ENCODE measurements at places on chromosomes 3 and 15. TPM values are rescaled to one million over a fixed set of nuclear protein-coding genes. Genes with fewer than 3 reads are reported as not detected.

The LRRC2 gene
- total RNA-seq, result not detected

The EPHB1 gene
- total RNA-seq, result not detected

The FGD5 gene
- not detected for total RNA-seq

The SEMA6D gene
- 1.1 TPM for total RNA-seq

The SH2D7 gene
- total RNA-seq, result not detected

The IL12A gene
- total RNA-seq, result 1.3 TPM

The PP2D1 gene
- not detected for total RNA-seq

The C3orf85 gene
- total RNA-seq, result not detected

The TM4SF4 gene
- total RNA-seq, result not detected

The SEMA3B gene
- total RNA-seq, result 12.5 TPM

The CMTM6 gene
- 32.2 TPM for total RNA-seq

DNA sequence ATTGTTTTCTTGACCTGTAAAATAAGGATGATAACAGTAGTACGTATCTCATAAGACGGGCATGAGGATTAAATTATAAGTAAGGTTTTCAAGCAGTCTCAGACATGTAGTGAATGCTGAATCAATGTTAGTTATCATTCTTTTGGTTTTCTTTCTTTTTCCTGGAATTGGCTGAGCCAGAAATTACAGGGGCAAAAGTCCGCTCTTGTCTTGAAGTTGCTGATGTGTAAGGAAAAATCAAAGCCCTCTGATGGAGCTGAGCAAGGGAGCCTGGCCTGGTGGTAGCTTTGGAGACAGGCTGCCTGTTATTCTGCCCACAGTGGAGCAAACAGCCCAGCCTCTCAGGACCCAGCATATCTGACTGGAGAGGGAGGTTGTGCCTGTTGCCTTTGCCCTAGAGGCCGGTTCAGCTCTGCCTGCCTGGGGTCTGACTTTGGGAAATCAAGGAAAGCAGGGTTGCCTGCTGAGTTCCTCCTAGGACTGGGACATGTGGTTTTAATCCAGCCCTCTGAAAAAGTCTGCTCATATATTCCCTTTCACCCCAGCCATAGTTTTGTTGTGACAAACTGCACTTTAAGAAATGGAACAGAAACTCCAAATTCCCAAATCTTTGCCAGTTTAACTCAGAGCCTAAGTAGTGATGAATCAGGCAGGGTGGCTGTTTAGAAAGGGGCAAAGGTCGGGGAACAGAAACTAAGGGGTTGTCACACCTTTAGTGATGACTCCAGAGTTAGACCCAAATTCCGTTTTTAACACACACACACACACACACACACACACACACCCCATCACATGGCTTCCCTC lies 40.1 kb downstream of the GASK1A start:
- DNase-seq, result no peak

DNA sequence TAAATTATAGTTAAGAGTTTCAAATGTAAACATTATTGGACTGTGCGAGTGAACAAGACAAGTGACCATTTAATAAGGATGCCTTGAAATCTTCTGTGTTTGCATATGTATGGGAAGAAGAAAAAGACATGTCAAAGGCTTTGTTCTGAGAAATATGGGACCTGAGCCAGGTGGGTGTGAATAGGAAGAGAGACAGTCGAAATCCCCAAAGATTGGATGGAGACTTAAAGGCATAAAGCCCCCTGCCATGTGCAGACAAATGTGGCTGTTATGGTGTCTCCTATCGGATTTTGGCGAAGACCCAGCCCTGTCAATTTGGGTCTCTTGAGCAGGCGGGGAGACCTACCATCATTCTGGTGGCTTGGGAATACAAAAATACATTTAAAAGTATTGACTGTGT lies 16.9 kb downstream of the FXR1 start:
- DNase-seq, result no peak

- DNase-seq, result no peak
These were observed 389.4 kb upstream of the TPM1 start for GRCh38 chr15:62653122-62653521.

GRCh38 chr3:46912986-46913385 lies 35.5 kb downstream of the PTH1R start:
- no peak for DNase-seq

DNA sequence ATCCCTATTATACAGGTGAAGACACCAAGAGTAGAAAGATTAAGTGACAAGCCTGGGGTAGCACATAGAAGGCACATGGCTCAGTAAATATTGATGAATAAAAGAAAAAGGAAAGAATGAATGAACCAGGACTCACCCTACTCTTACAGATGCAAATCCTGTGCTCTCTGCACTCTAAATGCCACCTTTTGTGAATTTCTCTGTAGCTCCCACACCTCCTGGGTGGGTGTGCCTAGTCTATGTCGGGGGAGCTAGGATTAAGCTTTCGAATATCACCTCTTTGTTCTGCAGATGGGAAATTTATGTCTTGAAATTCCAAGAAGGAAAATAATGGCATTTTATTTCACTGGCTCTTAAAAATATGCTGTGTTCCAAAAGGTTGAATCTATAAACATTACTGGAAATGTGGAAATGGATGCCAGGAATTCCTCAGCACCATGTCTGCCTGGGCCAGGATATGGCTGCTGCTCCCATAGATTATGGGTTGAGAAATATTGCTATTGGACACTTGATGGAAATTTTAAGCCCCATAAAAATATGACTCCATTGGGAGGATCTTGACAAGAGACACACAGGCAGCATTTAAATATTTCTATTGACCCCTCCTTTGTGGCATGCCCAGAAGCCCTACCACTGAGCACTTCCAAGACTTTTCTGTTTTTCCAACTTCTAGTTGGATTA lies 43.3 kb downstream of the CCNB2 start:
- DNase-seq, result no peak

- DNase-seq, result no peak
These were observed 144.2 kb downstream of the EDEM1 start for GRCh38 chr3:5331567-5332269.

- no peak for DNase-seq
These were observed 150.6 kb upstream of the RGMA start for GRCh38 chr15:93239591-93239990.

GRCh38 chr3:194900854-194901522 lies 215.3 kb downstream of the FAM43A start:
- DNase-seq, result no peak

DNA sequence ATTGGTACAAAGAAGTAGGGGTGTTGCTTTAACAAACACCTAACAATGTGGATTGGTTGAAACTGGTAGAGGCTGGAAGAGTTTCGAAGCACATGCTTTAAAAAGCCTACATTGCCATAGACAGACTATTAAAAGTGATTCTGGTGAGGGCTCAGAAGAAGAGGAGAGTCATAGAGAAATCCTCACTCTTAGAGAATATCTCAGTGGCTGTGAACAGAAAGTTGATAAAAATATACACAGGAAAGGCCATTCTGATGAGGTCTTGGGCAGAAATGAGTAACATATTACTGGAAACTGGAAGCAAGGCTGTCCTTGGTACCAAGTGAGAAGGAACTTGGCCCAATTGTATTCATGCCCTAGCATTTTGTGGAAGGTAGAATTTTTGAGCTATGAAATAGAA lies 173.7 kb upstream of the CRBN start:
- no peak for DNase-seq

DNA sequence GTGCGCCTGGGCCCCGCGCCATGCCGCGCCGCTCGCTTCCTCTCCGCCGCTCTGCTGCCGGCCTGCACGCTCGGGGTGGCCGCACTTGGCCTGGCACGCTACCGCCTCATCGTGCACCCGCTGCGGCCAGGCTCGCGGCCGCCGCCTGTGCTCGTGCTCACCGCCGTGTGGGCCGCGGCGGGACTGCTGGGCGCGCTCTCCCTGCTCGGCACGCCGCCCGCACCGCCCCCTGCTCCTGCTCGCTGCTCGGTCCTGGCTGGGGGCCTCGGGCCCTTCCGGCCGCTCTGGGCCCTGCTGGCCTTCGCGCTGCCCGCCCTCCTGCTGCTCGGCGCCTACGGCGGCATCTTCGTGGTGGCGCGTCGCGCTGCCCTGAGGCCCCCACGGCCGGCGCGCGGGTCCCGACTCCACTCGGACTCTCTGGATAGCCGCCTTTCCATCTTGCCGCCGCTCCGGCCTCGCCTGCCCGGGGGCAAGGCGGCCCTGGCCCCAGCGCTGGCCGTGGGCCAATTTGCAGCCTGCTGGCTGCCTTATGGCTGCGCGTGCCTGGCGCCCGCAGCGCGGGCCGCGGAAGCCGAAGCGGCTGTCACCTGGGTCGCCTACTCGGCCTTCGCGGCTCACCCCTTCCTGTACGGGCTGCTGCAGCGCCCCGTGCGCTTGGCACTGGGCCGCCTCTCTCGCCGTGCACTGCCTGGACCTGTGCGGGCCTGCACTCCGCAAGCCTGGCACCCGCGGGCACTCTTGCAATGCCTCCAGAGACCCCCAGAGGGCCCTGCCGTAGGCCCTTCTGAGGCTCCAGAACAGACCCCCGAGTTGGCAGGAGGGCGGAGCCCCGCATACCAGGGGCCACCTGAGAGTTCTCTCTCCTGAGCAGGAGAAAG lies 951 bp downstream of the GPR62 start:
- DNase-seq, result no peak

GRCh38 chr3:194031867-194032635 lies 103.9 kb upstream of the HES1 start:
- peak; percentile 11 for DNase-seq

DNA sequence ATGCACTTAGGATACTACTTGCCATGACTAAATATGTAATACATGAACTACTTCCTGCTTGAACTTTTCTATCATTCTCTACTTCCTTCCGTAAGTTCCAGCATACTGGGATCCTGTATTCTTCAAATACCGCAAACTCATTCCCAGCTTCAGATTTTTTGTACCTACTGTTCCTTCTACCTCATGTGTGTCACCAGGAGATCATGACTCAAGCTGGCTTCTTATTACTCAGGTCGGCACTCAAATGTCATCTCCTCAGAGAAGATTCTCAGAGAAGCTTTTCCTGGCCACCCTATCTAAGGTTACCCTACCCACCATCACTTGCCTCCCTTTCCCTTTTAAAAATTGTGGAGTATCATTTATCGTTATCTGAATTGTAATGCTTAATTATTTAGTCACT lies 66.7 kb downstream of the RFX7 start:
- DNase-seq, result peak; percentile 9

DNA sequence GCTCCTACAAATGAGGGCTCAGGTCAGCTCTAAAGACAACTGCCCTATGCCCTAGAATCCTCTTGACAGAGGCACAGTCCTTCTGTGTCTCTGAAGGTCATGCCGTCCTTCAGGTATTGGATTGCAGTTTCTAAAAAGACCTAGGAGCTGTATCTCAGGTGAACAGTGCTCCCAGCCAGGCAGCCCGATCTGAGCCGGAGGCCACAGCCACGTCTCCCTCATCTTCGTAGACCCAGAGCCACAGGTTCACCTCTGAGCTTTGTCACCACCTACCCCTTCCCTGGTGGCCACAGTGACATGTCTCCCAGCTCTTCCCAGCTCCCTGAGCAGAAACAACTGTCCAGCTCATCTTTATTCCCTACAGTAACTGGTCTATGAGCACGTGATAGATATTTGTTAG lies 228.0 kb downstream of the VPS13C start:
- no peak for DNase-seq

DNA sequence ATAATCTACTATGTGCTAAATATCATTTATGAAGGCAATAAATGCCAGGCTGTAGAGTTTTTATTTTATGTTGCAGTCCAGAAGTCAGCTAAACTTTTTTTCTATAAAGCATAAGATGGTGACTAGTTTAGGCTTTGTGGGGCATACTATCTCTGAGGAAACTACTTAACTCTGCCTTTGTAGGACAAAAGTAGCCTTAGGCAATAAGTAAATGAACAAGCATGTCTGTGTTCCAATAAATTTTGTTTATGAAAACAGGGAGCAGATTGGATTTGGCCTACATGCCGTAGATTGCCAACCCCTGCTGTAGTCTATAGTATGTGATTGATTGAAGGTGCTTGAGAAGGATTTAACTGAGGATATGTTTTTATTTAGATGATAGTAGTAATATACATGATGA lies 502.5 kb upstream of the NAALADL2 start:
- no peak for DNase-seq

DNA sequence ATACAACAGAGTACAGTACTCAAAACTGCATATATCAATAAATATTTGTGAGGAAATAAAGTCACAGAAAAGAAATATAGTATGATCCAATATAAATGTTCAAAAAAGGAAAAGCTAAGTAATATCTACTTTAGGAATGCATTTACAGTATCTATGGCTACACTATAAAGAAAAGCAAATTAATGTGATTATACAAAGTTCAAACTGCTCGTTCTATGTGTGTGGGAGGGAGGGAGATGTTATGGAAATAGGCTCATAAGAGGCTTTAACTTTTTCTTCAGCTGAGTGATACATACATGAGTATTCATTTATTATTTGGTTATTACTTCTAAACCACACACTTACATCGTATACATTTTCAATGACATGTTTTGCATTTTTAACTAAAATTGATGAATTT lies 377.7 kb upstream of the AGTR1 start:
- no peak for DNase-seq

- no peak for DNase-seq
These were observed 9.3 kb downstream of the CRYBG3 start for GRCh38 chr3:97831140-97831539.

- DNase-seq, result peak; percentile 47
These were observed 308.4 kb downstream of the PDCD6IP start for GRCh38 chr3:34106879-34107278.

DNA sequence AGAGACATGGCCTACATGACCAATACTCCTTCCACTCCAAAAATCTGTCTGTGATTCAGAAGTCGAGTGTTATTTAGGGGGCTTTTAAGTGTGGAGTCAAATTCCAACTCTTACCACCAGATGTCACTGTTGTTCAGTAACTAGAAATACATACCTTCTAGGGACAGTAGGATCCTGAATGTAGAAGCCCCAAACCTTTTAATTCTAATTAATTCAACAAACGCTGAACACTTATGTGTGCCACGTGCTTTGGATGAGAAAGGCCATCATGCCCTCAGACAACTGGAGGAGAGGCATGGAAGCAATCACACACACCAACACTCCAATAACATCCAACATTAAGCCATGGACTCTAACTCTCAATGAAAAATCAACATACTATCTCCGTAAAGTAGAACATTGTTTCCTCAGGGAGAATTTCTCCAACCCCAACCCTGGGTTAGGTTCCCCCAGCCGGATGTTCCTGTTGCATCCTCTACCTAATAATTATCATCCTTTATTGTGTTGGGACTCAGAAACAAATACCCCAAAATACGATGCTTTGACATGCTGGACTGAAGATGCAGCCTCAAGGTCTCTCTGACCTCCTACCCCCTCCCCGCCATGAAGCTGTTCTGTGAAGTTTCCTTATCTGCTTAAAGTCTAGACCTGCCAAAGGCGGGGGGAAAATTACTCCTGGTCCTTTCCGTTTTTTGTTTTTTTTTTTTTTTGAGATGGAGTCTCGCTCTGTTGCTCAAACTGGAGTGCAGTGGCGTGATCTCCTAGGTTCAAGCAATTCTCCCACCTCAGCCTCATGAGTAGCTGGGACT lies 8.0 kb upstream of the CCDC13 start:
- peak; percentile 72 for DNase-seq

Data from MCF 10A (cell line).